ENCODE measurements at places on chromosomes 6 and 20.

GRCh38 chr6:86087954-86088353, 445.3 kb upstream of the SYNCRIP start:
- no peak for DNase-seq

GRCh38 chr20:16514140-16514539, 59.1 kb downstream of the KIF16B start:
- DNase-seq = no peak

- no peak for DNase-seq
These were observed 143.5 kb upstream of the BMP2 start for GRCh38 chr20:6623989-6624388.

GRCh38 chr6:156427345-156427744, 349.8 kb upstream of the ARID1B start:
- no peak for DNase-seq

DNA sequence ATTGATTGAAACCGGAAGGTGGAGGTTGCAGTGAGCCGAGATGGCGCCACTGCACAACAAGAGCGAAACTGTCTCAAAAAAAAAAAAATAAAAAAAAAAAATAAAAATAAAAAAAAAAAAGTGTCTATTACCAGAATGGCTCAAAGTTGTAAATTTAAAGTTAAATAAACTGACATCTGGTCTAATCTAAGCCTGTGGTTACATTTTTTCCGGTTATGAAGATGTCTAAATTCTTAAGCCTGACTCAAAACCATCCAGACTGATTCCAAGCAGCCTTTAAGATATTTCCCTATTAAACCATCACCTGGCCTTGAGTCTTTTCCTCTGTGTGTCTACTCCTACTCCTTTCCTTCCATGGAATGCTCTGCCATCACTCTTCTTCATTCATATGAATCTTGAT, 371.7 kb upstream of the RUNX2 start:
- no peak for DNase-seq

GRCh38 chr6:106470316-106470715, 109.8 kb downstream of the CRYBG1 start:
- no peak for DNase-seq

- DNase-seq = no peak
These were observed 106.6 kb downstream of the RTN4IP1 start for GRCh38 chr6:106522562-106523250.

- peak; percentile 23 for DNase-seq
These were observed 27.9 kb downstream of the PPARD start for GRCh38 chr6:35370124-35370741.

GRCh38 chr20:8406391-8406790, 274.3 kb downstream of the PLCB1 start:
- DNase-seq = no peak

DNA sequence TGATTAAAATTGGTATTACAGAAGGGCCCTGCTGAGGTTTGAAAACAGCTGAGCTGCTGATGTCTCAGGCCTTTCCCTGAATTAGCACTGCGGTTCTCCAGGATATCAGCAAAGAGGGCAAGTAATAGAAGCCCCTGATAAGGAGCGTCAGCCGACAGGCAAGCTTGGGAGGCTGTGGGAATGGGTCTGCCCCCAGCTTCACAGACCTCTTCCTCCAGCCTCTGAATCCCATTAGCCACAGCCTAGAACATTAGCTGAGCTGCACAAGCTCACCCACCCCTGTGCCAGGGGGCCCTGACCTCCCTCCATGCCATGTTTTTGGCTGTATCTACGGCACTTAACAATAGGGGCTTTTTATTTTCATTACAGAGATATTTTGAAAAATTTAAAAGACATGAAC, 59.9 kb downstream of the VAPB start:
- no peak for DNase-seq

- DNase-seq = no peak
These were observed 14.8 kb upstream of the FAM83C start for GRCh38 chr20:35306931-35307517.

DNA sequence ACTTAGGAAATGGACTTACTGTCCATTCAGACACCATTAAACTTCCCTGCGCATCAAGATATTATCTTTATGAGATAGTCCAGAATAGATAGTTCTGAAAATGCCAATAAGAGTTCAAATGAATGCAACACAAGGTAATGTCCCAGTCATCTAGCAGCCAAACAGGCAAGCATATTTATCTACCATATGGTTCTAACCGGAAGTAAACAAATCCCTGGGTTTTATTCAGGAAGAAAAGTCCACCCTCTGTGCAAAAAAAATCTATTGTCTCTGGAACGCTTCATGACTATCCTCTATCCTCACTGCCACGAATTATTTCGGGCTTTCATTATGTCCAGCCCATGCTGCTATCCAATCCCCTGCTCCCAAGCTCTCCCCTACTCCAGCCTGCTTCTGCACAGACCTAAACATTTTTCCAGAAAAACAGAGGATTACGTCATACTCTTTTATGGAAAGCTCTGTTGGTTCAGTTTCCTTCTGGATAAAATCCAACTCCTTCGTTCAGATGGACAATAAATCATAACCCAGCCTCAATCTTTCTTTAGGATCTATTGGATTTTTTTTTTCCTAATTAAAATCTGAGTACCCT, 11.4 kb downstream of the PPIL6 start:
- no peak for DNase-seq

- no peak for DNase-seq
These were observed 133.2 kb downstream of the KHDRBS2 start for GRCh38 chr6:62152796-62153195.

DNA sequence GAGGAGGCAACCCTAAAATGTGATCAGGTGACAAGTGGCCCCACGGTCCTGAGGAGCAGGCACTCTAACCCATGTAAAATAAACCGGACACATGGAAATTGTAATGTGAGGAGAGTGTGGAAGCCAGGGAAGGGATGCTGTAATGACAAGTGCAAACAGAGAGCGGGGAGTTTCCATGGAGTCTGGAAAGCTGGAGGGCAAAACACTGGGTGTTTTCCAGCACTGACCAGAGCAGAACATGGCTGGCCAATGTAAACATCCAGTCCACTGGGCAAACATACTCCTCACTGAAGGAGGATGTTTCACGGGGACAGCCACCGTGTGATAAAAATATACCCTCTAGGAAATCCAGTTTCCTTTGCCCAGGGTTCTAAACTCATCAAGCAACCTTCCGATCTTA, 219.0 kb upstream of the JARID2 start:
- DNase-seq = no peak

DNA sequence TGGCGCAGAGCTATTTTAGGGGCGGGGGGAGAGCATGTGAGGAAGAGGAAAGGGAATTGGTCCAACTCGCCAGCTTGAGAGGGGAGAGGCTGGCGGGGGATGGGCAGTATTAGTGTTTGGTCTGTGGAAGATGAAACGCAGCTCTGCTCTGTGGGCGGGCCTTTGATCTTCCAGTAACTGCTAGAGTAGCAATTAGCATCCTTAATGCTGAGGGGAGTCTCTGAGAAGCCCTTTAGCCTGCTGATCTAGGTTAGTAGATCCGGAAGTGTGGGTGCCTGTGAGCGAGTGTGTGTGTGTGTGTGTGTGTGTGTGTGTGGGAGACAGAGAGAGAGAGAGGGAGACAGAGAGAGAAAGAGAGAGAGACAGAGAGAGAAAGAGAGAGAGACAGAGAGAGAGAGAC, 117.2 kb upstream of the BACH2 start:
- DNase-seq = peak; percentile 84

- no peak for DNase-seq
These were observed 86.2 kb upstream of the ARID1B start for GRCh38 chr6:156691018-156691417.

DNA sequence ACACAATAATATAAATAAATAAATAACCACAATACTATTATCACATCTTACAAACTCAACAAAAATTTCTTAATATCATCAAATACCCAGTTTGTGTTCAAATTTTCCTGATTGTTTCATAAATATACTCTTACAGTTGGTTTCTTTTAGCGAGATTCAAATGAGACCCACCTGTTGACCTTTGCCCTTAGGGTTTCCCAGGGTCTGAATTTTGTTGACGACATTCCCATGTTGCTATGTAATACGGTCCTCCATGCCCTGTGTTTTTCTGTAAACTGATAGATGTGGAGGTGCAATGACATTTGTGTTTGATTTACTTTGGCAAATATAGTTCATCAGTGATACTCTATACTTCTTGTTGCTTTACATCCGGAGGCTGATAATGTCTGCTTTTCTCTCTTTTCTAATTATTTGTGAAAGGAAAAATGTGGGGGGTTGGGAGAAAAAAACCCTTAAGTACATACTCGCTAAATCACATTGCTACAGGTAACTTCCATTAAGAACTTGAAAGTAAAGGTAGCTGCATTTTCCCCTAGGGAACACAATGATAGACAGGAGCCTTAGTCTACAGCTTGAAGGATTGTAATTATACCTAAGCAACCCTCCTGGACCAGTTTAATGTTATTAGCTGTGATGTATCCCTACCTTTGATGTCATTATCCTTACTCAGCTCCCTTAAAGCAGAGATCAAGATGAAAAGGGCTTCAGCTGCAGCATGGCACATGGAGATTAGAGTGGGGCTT, 6.6 kb downstream of the MOG start:
- DNase-seq = no peak

- DNase-seq = no peak
These were observed 261.5 kb downstream of the EYA4 start for GRCh38 chr6:133502441-133503335.

GRCh38 chr20:50434653-50435396, 75.4 kb upstream of the PTPN1 start:
- no peak for DNase-seq

DNA sequence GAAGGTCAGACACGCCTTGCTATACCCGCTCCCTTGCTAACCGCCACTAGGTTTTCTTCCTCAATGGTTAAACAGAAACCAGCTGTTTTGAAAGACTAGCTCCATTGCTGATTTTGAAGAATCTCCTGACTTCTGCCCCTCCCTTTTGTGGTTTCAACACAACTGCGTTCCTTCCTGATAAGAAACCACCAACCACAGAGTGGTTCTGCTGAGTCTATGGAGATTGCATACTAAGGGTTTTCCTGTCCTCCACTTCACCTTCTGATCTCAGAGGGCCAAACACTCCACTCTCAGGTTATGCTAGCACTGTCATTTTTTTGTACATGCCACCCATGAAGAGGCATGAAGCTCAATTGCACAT, 207.9 kb downstream of the MYLK4 start:
- no peak for DNase-seq

- no peak for DNase-seq
These were observed 568 bp downstream of the CCDC170 start for GRCh38 chr6:151494235-151494935.

DNA sequence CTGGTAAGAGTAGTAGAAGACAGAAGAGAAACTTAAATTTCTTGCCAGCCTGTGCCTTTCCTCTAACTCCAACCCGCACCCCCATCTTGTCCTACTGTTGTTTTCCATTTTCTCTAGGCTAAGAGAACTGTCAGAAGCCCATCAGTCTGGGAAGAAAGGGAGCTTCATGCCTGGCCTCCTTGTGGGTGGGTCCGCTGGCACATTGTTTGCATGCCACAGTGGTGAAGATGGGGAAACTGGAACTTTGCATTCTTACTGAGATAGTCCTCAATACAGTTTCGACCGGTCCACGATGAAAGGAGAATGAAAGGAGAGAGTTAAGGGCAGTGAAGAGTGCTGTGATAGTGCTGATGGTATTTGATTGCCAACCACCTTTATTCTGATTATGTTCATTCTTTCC, 103.1 kb downstream of the TCP11 start:
- DNase-seq = no peak

DNA sequence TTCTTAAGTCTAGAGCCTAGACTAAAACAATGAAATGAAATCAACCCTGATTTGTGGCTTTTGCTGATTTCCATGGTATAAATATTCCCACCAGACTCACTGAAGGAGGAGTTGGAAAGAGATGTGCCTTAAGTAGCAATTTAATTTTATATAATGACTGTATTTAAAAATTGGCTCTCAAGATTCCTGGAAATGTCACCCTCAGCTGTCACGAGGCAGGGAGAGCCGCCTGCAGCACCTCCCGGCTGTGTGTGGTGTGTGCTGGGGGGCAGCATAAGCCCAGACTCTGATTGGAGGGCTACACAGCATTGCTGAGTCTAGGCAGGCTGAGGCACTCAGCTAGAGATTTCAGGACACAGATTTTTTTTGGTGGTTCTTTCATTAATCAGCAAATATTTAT, 40.6 kb upstream of the TMEM181 start:
- no peak for DNase-seq

DNA sequence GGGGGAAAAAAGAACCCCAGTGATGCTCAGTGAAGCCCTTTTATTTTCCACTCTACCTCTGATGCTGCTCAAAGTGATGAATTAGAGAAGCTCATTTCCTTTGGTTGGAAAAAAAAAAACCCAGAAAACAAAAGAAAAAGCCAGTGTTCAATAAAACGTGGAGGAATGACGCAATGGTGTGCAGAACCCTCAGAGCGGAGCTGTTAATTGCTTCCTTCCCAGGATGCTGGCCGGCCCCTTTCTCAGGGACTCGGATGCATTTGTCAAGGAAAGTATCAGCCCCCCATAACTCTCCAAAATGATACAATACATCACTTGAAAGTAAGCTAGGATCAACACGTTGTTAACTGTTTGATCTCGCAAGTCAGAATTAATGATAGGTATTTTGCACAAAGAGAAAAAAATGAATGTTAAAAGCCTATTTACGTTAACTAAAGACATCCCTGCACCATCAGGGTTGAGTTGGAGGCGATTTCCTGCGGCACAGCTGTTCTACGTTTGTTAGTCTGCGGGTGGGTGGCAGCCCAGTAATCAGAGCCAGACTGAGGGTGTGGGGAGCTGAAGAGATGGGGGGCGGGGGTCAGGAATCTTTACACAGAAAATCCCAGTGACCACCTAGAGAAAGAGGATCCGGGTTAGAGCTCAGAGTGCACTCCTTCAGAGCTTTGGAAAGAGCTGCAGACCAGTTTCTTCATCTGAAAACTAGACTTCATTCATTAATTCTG, 132.4 kb downstream of the BMP7 start:
- no peak for DNase-seq

DNA sequence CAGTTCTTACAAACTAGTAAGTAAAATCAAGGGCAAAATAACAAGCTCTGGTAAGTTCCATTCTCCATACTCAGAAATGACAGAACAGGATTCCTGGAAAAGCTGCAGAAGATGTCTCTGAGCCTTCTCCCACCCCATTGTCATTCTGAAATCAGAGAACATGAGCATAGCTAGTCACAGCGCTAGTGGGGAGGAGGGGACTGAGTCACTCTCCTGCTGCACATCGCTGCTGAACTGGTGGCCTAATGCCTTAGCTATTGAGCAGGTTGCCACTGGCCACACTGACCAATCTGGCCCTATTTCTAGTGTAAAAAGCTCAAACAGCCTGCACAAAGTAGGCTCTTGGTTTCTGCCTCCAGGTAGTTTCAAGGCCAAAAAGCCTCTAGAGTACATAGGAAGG, 26.1 kb upstream of the RIPPLY2 start:
- DNase-seq = no peak

All from activated CD8-positive, alpha-beta memory T cell treated with anti-CD3 and anti-CD28 coated beads for 4 hours (primary cell).